Left renal pelvis (tissue), 4 donors: ENCODE measurements at places on chromosomes 7 and 10. TPM values are rescaled to one million over a fixed set of nuclear protein-coding genes. Genes with fewer than 3 reads are reported as not detected.

DNA sequence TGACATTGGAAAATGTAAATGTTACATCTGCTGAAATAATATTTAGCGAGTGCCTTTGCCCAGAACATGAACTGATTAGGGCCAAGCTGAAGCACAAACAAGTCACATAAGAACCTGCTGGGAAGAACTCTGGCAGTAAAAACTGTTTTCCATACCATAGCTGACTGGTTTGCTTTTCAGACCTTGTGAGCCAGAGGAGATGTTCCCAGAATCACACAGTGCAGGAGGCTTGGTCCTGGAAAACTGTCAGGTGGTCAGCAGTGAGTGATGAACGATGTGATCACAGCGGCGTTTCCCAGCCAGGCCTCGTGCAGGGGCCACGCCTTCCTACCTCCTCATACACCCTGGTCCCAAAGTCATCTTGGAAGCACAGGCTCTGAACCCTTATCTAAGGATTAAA, 164.2 kb upstream of the EEPD1 start:
- no peak for DNase-seq

GRCh38 chr7:148623586-148624282, 33.2 kb downstream of the C7orf33 start:
- no peak for DNase-seq

DNA sequence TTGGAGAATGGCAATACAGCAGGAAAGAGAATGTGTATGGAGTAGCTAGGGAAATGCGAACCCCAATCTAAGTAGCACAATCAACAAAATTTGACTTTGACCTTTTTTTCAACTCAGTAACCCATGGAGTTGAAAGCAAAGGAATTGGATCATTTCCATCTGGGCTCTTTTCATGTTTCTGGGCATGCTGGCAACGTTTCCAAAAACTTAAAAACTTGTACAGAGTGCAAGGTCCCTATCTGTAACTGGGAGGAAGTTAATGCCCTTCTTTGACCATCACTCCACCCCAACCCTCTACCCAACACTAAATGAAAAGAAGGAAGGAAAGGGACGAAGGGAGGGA, 1.3 kb upstream of the HIBADH start:
- no peak for DNase-seq

DNA sequence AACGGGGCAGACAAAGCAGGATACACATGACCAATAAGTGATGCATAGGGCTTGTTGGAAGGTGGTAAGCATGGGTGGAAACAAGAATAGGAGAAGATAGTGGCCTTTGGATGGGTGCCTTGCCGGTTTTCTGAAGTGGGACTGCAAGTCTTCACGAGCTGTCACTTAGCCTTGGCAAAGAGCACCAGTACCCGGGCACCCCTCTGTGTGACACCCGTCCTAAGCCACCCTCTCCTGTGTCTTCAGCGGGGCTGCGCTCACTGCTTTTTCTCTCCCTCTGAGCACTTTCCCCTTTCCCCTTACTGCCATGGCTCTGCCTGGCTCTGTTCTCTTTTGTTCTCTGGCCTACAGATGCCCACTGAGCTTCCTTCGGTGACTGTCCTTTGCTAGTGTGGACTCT, 399.7 kb upstream of the MKI67 start:
- DNase-seq, result no peak

DNA sequence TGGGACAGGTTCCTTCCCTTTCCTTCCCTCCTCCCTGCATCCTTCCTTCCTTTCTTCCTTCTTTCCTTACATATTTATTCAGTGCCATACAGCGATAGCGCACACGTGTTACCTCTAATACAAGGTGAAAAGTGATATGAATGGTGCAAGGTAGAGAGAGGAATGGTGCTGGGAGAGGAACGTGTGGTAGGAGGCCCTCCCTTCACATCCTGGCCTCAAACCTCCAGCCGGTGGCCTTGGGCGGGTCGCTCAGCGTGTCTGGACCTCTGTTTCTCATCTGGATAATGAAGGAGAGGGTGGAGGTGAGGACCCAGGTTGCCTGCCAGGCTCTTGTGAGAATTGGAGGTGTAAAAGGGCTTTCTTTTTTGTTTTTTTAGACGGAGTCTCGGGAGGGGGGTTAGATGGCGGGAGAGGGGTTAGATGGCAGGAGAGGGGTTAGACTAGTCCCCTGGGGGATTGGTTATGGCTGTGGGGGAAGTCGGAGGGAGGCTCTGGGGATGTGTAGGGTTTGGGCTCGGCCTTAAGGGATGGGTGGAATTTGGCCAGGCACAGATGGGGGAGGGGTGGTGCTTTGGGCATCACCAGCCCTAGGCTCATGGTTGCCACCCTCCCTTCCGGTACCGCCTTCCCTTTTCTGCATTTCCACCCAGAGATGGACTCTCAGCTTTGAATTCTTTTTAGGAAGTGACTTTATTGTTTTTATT, 14.9 kb downstream of the CHST3 start:
- no peak for DNase-seq

GRCh38 chr7:101232141-101232850, 5.3 kb downstream of the CLDN15 start:
- DNase-seq, result no peak

DNA sequence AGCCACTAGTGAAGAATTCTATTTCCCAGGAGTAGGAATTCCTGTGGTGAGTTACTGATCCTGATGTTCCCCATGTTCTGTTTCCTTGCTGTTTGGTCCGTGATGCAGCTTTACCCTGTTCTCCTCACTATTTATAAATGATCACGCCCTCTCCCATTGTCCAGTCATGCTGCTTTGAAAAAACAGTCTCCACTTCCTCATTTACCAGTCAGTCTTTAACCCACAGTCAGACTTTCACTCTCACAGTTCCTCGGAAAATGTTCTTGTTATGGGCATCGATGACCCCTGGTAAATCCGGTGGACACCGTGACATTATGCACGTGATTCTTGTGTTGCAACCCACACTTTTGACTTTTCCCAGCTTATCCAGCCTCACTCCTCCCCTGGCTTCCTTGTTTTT, 14.4 kb downstream of the SCIN start:
- DNase-seq, result no peak

- DNase-seq, result no peak
These were observed 41.8 kb downstream of the CD36 start for GRCh38 chr7:80679921-80680907.

- DNase-seq, result no peak
These were observed 157.2 kb downstream of the SH2D4B start for GRCh38 chr10:80694930-80695329.

- no peak for DNase-seq
These were observed 5.4 kb downstream of the LOXL4 start for GRCh38 chr10:98262571-98262970.

- DNase-seq, result no peak
These were observed 153.2 kb downstream of the NRBF2 start for GRCh38 chr10:63286340-63286739.

- no peak for DNase-seq
These were observed 133.5 kb upstream of the MBL2 start for GRCh38 chr10:52906046-52906445.

GRCh38 chr10:72663971-72664370, 28.0 kb upstream of the MCU start:
- no peak for DNase-seq

DNA sequence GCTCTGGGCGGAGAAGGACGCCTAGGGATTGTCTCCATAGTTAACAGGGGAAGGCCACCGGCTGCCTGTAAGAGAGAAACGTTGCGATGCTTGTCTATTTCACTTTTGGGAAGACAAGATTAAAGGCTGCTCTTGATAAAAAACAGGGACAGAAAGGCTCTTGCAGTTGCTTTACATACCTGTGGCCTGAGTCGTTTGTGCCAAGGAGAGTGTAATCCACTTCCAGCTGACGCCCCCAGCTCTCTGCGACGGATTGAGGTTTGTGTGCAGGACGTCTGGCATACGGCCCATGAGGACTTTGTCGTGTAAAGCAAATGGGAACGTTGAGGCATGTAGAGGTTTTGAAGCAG, 1.1 kb downstream of the MAP3K8 start:
- no peak for DNase-seq

DNA sequence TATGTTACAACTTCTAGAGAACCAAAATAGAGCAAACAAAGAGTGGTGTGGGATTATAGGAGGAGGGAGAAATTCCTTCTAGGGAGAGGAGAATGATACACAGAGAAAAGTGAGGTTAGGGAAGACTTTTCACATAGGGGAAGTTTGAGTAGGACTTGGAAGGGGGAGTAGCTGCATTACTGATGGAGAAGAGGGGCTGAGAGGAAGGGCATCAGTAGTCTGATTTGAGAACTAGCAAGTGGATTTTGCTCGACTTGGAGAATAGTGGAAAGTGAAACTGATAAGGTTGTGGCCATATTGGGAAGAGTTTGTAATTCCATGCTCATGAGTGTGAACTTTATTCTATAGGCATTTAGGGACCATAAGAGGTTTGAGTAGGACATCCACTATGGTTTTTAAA, 6.1 kb downstream of the NRF1 start:
- no peak for DNase-seq

Gene TFEC
- polyA plus RNA-seq, result 28.3 TPM

Gene CCDC3
- 13.3 TPM for polyA plus RNA-seq

Gene TRIM4
- polyA plus RNA-seq, result 33.7 TPM

Gene SPOCK2
- polyA plus RNA-seq, result 27.1 TPM

Gene FAM25C
- polyA plus RNA-seq, result not detected

Gene ST8SIA6
- 1.5 TPM for polyA plus RNA-seq

Gene EBLN1
- polyA plus RNA-seq, result not detected

Gene RET
- polyA plus RNA-seq, result 2.4 TPM
